Esophagus mucosa (tissue), 1 donor: ENCODE measurements at places on chromosomes 11 and 22. TPM values are rescaled to one million over a fixed set of nuclear protein-coding genes. Genes with fewer than 3 reads are reported as not detected.

TSPAN18 gene
- 2.3 TPM for total RNA-seq

TMPRSS4 gene
- total RNA-seq = 208 TPM

VWCE gene
- 0.52 TPM for total RNA-seq

CARD18 gene
- total RNA-seq = 4.4 TPM

GCAT gene
- total RNA-seq = 21.7 TPM

MCM5 gene
- 34.4 TPM for total RNA-seq

PLEKHA7 gene
- 48.2 TPM for total RNA-seq

KCNJ1 gene
- total RNA-seq = not detected

TREH gene
- total RNA-seq = 0.68 TPM

STK33 gene
- total RNA-seq = 0.52 TPM

OR10A2 gene
- total RNA-seq = not detected

NPTXR gene
- 0.44 TPM for total RNA-seq

OR4D5 gene
- not detected for total RNA-seq

CRACR2B gene
- 3.3 TPM for total RNA-seq

RIMBP3C gene
- 0.04 TPM for total RNA-seq

CD3G gene
- total RNA-seq = 0.76 TPM

MAJIN gene
- not detected for total RNA-seq

OR5M10 gene
- not detected for total RNA-seq

DBX1 gene
- total RNA-seq = not detected

SMTNL1 gene
- total RNA-seq = not detected
